Osteocyte (in vitro differentiated cells): ENCODE measurements at places on chromosomes 1 and 21. TPM values are rescaled to one million over a fixed set of nuclear protein-coding genes. Genes with fewer than 3 reads are reported as not detected.

DNA sequence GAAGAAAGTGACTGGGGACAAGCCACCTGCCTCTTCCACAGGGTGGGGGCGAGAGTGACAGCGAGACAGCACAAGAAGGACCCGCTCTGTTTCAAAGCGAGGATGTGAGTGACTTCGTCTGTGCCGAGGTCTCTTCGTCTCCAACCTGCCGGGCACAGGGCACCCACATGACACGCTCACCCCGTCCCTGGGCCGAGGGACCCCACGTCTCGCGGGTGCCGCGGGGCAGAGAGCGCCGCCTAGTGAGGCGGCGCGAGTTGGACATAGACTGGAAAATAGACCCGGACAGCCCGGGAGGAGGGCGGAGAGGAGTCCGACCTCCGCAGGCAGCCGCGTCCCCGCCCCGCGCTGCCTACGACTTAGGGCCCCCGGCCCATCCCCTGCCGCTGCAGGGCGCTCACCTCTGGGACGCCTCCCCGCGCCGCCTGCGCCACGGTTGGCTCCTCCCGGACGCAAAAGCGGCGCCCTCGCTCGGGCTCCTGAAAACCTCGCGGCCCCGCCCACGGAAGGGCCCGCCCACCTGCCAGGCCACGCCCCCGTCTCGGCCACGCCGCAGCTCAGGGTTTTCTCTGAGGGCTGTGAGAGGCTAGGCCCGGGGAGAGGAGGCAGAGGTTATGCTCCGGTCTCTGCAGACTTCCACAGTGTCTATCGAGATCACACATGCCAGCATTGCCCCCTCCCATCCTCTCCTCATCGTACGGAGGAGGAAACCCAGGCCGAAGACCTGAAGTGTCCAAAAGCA, at the start of gene TLR5:
Gene TLR5 (minus strand): TSS at position 454 of the 742 bp plus-strand sequence. CDS start 30,217 bp downstream, outside the sequence.
- peak; percentile 87 for DNase-seq

DNA sequence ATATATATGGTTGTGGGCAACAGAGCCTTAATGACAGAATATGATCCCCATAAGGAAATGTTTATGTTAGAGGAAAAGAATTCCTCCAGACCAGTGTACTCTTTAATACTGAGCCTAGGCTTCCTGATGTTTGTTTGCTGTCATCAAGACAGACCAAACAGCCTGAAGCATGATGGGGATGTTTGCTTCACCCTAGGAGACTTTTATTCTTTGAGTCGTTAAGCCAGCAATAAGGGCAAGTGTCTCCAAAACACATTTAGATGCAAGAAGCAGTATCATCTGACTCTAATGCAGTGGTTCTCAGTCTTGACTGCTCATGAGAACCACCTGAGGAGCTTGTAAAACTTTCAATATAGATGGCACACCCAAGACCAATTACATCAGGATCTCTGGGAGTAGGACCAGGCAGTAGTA, 33.1 kb downstream of the UBE2U start:
- no peak for DNase-seq

DNA sequence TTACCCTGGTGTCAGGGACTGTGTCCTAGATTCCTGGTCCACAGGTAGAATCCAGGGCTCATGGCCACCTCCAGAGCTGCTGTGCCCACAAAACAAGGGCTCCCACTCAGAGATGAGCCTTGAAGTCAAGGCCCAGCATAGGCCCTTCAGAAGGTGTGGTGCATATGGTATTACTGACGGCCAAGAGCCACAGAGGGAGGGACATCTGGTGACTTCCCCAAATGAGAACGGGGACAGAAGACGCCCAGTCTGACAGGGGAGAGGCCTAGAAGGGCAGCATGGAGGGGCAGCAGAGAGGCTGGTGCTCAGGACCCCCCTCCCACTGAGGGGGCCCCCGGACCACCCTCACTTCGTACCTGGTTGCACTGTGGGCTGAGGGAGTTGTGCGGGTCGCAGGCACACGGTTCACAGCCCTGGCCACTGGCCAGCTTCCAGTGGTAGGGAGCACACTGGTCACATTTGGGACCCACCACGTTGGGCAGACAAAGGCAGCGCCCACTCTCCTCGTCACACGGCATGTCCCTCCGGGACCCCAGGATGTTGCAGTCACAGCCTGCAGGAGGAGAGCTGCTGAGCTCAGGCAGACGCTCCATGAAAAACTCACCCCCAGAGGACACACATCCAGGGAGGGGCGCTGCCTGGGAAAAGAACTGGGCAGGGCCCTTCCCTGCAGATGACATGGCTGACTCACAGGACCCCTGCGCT, 25.0 kb downstream of the LAMB3 start:
- no peak for DNase-seq

- no peak for DNase-seq
These were observed 168.5 kb upstream of the RUNX1 start for GRCh38 chr21:35217504-35218060.

DNA sequence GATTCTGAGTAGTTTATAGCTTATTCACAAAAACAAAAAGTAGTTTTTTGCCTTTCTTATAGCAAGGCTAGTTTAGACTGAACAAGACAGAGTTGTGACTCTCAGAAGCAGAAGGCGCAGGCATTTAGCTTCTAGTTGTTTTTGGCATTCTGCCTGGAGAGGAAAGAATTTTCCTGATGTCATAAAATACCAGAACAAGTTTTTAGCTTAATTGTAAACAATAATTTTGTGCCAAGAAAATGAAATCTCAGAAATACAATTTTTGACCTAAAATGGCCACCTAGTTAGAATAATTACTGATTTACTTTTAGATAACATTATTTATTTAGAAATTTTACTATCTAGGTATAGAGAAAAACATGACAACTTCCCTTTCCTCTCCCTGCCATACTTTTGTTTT, 1.0 kb downstream of the DNAJB4 start:
- DNase-seq, result no peak

GRCh38 chr1:15767941-15768340, 9.3 kb downstream of the FBLIM1 start:
- DNase-seq, result no peak

GRCh38 chr1:225044258-225044657, 114.8 kb downstream of the DNAH14 start:
- DNase-seq, result no peak

DNA sequence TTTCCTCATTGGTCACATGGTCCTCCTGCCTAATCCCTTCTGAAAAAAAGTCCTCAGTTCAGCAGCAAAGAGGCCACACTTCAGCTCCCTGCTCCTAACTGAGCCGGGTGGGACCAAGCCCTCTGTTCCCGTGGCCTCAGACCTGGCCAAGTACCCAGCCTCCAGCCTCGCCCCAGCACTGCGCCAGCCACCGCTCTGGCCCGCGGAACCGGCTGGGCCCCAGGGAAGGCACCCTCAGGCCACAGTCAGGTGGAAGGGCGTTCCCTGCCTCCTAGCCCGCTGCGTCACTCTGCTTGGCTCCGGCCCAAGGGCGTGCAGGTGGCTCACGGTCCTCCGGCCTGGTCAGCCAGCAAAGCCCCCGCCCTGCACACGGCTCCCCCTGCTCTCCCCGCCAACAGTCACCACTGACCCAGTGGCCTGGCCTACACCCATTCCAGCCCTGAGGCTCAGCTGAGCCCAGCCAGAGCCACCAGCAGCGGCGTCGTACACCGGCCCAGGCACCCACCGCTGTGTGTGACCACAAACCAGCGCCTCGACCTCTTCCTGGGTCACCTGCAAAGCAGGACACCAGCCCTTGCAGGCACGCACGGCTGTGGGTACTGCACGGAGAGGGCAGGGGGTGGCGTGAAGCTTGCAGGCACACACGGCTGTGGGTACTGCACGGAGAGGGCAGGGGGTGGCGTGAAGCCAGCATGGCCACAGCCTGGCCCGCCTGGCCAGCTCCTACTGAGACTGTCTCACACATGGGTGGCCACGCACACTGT, 19.4 kb downstream of the NADK start:
- no peak for DNase-seq

DNA sequence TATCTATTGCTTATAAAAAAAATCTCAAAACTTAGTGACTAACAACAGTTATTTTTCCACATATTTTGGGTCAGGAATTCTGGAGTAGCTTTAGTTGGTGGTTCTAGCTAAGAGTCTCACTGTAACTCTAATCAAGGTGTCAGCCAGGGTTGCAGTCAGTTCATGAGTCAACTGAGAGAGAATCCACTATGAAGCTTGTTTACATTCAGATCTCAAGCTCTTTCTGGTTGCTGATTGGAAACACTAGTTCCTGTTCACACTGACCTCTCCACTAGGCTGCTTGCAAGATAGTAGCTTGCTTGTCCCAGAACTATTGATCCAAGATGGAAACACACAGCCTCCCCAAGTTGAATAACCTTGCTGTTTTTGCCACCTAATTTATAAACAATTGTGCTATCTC, 1192.1 kb upstream of the B3GALT2 start:
- no peak for DNase-seq

GRCh38 chr1:183163316-183163715, 22.7 kb upstream of the LAMC2 start:
- DNase-seq, result no peak

DNA sequence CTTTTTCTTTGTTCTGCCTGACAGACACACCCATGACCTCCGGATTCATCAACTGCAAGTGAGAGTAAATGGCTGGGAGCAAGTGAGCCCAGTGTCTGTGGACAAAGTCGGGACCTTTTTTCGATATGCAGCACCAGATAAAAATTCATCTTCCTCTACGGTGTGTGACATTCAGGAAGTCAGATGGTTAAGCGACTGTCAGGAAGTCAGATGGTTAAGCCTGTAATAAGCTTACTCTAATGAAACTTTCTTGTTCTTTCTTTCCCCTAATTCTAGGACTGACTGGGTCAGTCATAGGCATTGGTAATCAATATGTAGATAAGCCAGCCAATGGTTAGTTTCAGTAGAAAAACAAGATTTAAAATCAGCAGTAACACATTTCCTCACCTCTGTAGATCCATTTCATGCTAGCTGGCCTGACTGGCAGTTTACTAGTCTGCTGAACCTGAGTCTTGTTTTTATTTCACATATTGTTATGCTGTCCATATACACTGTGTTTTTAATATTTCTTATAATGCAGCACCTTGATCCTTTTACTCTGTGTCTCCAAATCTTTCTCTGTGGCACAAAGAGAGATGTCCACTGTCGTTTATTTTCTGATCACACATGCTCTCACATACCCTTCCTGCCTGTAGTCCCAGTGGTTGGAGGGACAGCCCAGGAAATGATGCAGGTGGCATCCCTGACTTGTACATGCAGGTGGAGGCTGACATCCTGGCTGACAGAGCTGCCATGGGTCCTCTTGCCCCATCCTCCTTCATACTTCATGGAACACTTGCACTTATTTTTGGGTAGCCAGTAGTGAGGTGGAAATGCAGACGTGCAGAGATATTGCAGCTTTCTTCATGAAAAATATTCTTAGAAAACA, 115.8 kb downstream of the VPS13D start:
- DNase-seq, result no peak

DNA sequence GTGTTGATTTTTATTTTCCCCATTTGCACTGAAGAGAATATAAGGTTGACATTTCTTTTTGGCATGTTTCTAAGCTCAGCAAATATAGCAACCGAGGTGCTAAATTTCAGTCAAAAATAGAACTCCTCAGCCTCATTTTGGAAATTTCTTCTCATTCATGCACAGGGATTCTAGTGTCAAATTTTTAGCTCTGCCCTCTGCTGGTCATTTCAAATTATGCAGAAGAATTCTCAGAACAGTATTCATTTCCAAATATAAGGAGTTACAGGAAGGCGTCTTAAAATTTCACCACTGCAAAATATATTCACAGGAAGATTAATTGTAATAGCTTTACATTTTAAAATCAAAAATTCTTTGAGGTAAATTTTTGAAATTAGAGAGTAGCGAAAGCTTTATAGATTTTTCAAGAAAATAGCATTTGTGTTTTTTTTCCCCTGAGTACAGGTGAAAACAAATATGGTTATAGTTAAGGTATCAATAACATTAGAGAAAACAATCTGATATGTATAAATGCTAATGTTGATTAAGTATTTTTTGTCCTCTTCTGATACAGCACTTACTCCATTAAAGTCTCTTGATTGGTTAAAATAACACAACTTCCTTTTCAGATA, 57.9 kb downstream of the FMN2 start:
- DNase-seq, result no peak

The GJA8 gene
- total RNA-seq, result not detected in 2 replicates

- no peak for DNase-seq
These were observed 28.5 kb downstream of the SORT1 start for GRCh38 chr1:109369167-109369746.

- no peak for DNase-seq
These were observed 1.6 kb downstream of the TAF1A start for GRCh38 chr1:222588135-222588534.

DNA sequence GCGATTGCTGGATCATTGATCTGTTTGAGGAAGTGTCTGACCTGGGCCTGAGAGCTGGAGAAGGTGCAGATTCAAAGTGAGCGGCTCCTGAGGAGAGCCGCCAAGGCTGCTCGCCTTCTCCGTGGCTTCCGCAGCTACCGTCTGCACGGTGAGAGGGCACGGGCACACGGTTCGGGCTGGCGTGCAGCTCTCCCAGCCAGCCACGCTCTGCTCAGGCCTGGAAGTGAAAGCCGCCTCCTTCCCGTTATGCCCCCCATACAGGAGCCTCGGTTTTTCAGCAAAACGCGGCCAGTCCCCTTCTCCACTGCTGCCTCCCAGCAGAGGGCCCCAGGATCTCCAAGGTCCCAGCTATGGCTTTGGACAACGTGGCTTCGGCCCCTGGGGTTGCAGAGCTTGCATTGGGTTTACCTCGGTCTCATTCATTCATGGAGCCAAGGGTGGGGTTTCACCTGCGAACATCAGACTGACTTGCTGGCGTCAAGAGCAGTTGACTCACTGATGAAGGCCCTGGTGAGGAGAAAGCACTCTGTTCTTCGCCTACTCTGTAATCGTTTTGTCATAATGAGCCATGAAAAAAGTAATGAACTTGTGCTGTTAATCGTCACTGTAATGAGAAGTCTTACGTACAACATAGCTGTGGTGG, 24.4 kb upstream of the PDXK start:
- DNase-seq, result no peak

The SERPINC1 gene
- total RNA-seq, result 0.40 TPM in 1 of 2 replicates, not detected in the other

DNA sequence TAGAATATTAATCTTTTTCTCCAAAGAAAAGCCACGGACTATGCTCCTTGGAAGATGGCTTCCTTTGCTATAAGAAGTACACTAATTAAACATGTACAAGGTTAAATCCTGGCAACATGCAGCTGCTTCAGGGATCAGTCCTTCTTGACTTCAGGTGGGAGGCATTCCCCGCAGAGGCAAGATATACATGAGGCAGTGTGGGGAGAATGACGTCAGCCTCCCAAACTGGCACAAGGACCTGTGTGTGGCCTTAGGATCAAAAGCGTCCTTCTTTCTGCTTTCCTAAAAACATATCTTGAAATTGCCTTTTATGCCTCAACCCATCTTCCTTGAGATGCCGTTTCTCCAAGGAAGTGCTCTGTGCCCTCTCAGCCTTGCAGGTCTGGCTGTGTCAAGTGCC, 90.3 kb downstream of the WLS start:
- DNase-seq, result no peak

- DNase-seq, result no peak
These were observed 78.4 kb upstream of the SLC45A1 start for GRCh38 chr1:8239306-8240023.

The SLC25A34 gene
- total RNA-seq, result 1.3 and 2.8 TPM in 2 replicates
